Naive thymus-derived CD8-positive, alpha-beta T cell (primary cell): ENCODE measurements at places on chromosomes 1 and 21. TPM values are rescaled to one million over a fixed set of nuclear protein-coding genes. Genes with fewer than 3 reads are reported as not detected.

- H3K27ac ChIP-seq, result no peak overlapping the region
- H3K27me3 ChIP-seq, result peaks cover 10% of the 10 kb centered on the region
- H3K4me1 ChIP-seq, result no peaks in the 10 kb centered on the region
- no peaks in the 10 kb centered on the region for H3K36me3 ChIP-seq
- DNase-seq, result no peak
Observed at GRCh38 chr21:40294345-40294744, 427.1 kb downstream of the PCP4 start.

GRCh38 chr1:9128166-9128519 is 759 bp downstream of the GPR157 start:
- DNase-seq, result no peak
- H3K36me3 ChIP-seq, result no peaks in the 10 kb centered on the region
- peaks cover 40% of the 10 kb centered on the region for H3K4me1 ChIP-seq
- H3K4me3 ChIP-seq, result peak overlapping the region; percentile 87
- no peaks in the 10 kb centered on the region for H3K27me3 ChIP-seq

DNA sequence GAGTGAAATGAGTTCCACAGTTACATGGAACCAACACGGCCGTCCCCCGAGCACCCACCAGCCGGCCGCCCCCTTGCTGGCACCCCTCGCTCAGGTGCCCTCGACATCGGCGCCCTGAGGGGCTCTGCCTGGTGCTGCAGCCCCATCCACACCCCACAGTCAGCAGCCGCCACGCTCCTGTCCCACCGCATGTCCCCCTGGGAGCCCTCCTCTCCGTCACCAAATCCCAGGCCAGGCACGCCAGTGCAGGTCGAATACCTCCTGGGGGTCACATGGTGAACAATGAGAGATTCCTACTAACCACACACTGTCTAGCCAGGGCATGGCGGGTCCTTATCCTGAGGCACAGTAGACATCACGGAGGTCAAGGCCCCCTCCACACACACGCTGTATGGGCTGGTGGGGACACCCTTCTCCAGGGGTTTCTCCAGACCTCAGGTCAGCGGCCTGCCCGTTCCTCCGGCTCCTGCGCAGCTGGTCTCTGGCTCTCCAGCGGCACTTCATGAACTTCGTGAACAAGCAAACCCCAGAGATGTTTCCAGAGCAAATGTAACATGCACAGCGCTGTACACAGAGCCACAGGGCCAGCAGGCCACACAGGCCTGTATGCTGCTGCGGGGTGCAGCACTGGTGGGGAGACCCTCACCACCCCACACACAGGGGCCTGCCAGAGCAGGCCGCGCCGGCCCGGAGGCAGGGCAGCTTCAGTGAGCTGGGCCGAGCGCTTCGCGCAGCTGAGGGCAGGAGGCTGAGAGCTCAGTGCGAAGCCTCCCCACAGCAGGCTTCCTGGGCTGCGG is 21.8 kb downstream of the POFUT2 start:
- no peaks in the 10 kb centered on the region for H3K36me3 ChIP-seq
- no peak for DNase-seq
- H3K27ac ChIP-seq, result peak overlapping the region; percentile 84

GRCh38 chr1:44604157-44604955 is 69.9 kb downstream of the TMEM53 start:
- no peaks in the 10 kb centered on the region for H3K4me1 ChIP-seq
- no peaks in the 10 kb centered on the region for H3K27me3 ChIP-seq
- no peaks in the 10 kb centered on the region for H3K36me3 ChIP-seq
- H3K4me3 ChIP-seq, result no peak overlapping the region
- no peak overlapping the region for H3K27ac ChIP-seq

The FGR gene
- total RNA-seq, result 2.3 TPM

- no peaks in the 10 kb centered on the region for H3K4me1 ChIP-seq
- no peak overlapping the region for H3K4me3 ChIP-seq
- no peak for DNase-seq
- no peaks in the 10 kb centered on the region for H3K36me3 ChIP-seq
Observed at GRCh38 chr1:238710697-238711096, 675.7 kb upstream of the CHRM3 start.

DNA sequence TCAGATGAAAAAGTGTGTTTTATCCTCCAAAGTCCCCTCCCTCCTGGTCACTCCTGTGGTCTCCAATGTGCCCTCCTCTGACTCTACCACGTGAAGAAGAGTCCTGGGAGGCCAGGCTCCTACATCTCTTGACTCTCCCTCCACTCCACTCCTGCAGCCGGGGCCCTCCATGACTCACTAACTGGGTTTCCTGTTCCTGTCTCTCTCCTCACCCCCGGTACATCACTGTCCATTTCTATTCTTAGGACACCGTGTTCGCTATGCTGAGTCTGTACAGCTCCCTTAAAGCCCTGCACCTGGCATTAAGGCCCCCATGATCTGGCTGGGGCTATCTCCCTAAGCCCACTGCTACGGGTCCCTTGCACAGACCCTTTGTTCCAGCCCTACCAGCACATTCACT is 93.4 kb downstream of the BCAR3 start:
- no peak overlapping the region for H3K4me3 ChIP-seq
- H3K4me1 ChIP-seq, result peaks cover 38% of the 10 kb centered on the region
- H3K27ac ChIP-seq, result peak overlapping the region; percentile 51
- DNase-seq, result no peak
